ENCODE measurements at places on chromosomes 3 and 15.

DNA sequence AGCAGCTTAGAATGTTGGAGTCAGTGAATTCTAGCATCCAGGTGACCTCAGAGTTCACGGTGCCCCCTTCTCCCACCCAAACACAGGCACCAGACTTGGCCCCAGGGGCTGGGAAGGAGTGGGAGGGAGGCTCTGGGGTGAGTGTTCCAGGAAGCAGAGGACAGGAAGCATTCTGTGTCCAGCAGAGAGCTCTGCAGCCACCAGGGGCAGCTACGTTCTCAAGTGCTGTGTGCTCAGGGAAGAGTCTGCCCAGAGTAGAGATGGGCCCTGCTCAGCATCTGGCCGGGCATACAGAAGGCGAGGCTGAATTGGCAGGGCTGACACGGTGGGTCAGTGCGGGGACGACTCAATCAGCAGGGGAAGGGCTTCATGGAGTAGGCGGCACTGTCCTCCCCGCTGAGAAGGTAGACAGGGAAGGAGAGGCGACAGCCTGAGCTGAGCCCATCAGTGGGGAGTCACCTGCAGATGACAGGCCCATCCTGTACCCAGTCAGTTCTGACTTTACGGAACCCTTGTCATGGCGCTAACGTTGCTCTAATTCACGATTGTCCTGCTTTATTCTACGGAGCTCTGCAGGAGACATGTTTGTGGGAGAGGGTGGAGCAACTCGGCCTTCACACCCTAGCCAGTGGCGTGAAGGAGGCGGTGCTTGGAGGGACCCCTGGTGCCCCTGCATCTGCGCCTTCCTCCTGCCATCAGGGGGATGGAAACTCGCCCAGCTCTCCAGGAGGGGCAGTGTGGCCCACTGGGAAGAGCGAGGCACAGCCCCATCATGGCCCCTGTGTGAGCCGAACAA, 82.2 kb downstream of the C3orf70 start:
- no peak for DNase-seq

- DNase-seq = no peak
Observed at GRCh38 chr15:50117431-50118027, 1.5 kb downstream of the ATP8B4 start.

GRCh38 chr3:42472555-42472954, 29.9 kb upstream of the VIPR1 start:
- no peak for DNase-seq

GRCh38 chr15:67406257-67406861, 114.6 kb upstream of the C15orf61 start:
- DNase-seq = no peak

All from stimulated activated CD8-positive, alpha-beta memory T cell treated with anti-CD3 and anti-CD28 coated beads, Interleukin-7, amount 100 ng/mL, for 1 hour (primary cell).